ENCODE measurements at places on chromosomes 11 and 22.

DNA sequence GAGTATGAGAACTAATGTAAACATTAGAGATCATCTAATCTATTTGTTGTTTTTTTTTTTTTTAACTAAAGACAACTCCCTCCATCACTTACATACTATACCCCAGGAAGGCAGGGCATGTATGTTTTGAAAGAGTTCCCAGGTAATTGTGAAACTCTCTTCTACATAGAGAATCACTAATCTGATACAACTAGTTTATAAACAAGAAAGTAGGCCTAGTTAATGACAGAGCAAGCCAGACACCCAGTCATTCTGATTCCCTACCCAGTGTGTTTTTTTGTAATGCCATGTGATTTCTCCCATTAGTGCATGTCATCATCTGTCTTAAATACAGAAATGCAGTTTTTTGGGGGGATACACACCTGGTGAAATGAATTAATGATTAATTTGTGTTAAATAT is 120.9 kb downstream of the C11orf65 start:
- no peak for DNase-seq

- no peak for DNase-seq
Measured at GRCh38 chr11:58923300-58923788, 15.9 kb upstream of the GLYATL1 start.

DNA sequence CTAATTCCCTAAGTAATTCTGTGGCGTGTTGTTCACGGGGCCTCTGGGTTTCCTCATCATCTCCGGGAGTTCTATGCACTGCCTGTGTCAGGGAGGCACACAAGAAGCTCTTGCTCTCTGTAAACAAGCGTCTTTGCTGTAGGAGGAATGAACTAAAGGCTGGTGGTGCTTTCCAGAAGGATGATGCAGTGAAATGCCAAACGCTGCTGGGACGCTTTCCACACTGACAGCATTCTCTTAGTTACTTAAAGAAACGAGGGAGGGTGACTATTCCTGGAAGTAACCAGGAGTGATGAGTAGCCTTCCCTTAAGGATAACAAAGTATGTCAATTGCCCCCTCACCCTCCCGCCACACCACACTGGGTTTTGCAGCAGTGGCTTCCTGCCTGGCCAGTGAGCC is 38.5 kb upstream of the NUP50 start:
- DNase-seq, result peak; percentile 18

DNA sequence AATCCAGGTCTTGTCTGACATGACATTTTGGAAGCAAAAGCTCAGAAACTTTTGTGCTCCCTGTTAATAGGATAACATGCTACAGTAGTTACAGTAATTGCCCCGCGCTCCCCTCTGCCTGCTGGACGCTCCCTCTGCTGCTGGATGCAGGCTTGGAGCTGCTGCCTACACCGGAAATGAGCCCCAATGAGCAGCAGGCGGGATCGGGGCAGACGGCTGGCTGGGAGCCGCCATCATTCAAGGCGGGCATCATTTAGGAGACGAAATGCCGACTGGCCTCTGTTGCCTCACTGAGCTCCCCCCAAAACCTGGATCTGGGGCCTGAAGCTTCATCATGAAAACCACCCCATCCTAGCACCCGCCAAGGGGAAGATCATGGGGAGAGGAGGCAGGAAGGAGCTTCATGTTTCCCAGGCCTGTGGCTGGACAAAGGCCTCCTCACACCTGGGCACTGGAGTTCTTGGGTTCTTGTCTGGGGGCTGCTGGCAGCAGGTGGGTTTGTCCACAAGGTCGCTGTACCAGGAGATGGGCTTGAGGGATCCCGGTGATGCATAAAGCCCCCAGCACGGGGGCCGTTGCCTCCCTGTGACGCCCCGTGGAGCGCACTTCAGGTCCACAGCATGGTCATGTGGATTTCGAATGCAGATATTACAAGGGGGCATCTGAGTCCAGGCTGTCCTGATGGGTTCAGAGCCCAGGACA is 664.3 kb downstream of the BRD1 start:
- DNase-seq, result no peak

- no peak for DNase-seq
Measured at GRCh38 chr11:8277691-8278090, 14.0 kb upstream of the LMO1 start.

- DNase-seq, result no peak
Measured at GRCh38 chr22:36904260-36904880, 9.1 kb upstream of the CSF2RB start.

- no peak for DNase-seq
Measured at GRCh38 chr11:62372871-62373270, 35.6 kb downstream of the ASRGL1 start.

GRCh38 chr11:20060181-20060580 is 100.1 kb downstream of the DBX1 start:
- no peak for DNase-seq

DNA sequence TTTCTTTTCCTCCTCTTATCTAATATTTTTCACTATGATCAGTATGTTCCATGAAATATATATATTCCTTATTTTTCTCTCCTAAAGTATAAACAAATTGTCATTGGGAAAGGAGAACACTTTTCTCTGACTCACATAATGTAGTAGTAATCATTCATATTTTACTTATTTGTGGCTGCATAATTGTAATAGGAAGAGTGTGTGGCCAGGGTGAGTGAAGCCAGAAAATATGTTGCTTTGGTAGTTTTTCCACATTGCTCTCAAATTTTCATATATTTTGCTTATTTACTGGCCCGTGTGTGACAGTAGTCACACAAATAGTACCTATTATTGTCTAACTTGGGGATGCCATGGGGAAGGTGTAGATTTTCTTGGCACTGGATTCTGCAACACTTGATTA is 172.1 kb downstream of the DYNC2H1 start:
- DNase-seq, result no peak

- no peak for DNase-seq
Measured at GRCh38 chr22:31933406-31933805, 10.9 kb upstream of the YWHAH start.

DNA sequence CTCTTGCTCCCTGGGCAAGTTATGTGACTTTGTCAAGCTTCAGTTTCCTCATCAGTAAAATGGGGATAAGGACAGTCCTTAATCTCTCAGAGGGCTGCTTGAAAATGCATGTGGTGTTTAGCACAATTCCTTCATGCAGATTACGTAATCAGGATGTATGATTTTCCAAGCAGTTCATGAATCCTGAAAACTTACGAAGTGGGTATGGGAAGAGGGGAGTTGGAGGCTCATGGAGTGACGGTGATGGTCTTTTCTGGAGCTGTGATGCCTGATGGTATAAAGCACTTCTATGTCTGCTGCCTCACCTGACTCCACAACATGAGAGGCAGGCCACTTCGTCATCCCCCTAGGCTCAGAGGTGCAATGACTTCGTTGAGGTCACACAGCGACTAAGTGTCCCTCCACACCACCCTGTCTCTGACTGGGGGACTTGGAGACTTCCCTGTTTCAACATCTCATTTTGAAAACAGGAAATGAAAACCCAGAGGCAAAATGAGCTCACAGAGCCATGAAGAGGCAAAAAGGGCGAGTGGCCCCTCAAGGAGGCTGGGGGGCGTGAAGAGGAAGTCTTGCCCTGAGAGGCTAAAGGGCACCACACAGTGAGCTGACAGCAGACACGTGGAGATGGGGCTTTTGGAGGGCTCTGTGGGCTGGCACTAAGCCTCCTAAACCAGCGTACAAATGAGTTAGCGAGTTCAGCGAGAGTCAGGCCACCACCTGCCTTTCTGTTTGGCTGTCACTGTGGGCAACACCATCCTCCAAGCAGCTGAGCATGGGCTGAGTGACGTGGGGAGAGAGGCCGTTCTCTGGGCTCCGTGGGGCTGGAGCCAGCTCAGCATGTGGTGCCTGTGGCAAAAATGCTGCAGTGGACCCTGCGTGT is 10.1 kb downstream of the MCM5 start:
- DNase-seq, result no peak

GRCh38 chr22:50360578-50360977 is 17.5 kb downstream of the PPP6R2 start:
- no peak for DNase-seq

DNA sequence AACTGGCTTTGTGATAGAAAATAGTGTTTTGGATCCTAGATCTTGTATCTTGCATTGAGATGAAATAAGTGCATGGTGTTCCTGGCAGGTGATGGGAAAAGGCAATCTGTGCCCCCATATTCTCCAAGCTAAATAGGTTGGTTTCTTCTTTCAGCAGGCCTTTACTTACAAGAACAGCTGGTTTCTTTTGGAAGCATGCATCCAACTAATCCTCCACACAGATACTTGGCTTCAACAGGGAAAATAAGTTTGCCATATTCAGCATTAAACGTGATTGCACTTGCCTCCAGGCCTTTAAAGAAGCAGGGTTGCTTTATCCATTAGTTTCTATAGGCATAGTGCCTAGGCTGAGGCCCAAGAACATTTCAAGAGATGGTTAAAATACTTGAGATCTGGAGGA is 59.9 kb downstream of the APIP start:
- no peak for DNase-seq

- DNase-seq, result no peak
Measured at GRCh38 chr11:38130976-38131375, 1532.9 kb upstream of the RAG2 start.

DNA sequence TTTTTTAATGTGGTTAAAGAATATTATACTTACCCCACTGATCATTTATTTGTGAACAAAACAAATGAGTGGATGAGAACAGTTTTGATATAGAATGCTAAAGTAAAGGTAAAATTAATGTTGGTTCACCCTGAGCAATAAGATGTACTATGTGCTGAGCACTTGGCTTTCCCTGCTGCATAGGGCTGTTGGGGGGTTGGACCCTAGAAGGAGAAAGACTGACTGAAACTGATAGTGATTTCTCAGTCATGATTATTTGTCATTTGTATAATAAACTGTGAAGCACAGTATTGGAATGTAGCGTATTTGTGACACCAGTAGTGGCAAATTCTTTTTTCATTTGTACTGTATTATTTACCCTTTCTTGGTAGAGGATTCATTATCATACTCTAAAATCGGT is 63.3 kb downstream of the PRMT3 start:
- no peak for DNase-seq

GRCh38 chr22:44206696-44207095 is 26.0 kb downstream of the PARVG start:
- no peak for DNase-seq

DNA sequence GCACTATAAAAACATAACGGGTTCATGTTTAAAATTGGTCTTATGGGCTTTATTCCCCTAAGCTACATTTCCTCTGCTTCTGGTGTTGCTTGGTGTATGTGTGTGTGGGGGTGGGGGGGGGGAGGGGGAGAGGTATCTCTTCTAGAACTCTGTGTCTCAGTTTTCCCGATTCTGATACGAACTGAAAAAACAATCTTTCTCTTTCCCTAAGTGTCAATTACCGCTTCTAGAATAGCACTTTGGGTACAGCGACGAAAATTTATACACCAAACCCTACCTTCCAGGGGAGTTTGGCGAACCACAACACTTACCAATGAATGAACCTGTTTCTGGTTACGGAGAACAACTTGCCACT is 636 bp downstream of the NUP160 start:
- no peak for DNase-seq
